ENCODE measurements at places on chromosomes 11 and 22.

- DNase-seq = no peak
These were observed 17.5 kb downstream of the RGL4 start for GRCh38 chr22:23708270-23708669.

DNA sequence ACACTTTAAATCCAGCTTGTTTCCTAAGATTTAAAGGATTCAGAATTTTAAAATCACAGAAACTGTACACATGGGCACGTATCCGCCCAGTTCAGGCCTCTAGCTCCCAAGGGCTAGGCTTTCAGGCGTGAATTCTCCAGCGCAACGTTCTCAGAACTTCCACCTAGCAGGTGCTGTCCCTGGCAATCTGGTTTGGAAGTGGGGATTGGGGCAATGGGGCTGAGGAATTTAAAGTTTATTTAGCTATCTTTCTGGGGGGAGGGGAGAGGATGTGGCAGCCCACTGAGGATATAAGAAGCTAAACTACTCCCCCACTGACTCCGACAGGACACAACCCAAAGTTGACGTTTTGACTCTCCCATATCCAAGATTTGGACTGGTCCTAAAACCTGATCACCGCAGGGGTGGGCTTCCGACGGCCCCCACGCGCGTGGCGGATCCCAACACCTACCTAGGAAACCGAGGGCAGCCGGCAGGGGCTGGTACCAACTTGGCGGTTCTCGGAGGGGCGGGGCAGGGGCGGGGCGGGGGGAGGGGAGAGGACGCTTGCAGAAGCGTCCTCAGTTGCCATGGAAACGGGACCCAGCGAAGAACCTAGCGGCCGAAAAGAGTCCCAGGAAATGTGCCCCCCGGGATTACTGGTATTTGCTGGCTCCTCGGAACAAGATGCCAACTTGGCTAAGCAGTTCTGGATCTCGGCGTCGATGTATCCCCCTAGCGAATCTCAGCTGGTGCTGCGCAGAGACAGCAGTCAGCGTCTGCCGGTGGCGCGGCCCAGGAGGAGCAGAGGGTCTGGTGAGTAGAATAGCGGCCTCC is at the start of gene HOATZ:
Gene HOATZ, plus strand, starts transcription at position 563 of the 816 bp plus-strand sequence. Its CDS starts 7 bp downstream, at position 570.
- DNase-seq = peak; percentile 30

DNA sequence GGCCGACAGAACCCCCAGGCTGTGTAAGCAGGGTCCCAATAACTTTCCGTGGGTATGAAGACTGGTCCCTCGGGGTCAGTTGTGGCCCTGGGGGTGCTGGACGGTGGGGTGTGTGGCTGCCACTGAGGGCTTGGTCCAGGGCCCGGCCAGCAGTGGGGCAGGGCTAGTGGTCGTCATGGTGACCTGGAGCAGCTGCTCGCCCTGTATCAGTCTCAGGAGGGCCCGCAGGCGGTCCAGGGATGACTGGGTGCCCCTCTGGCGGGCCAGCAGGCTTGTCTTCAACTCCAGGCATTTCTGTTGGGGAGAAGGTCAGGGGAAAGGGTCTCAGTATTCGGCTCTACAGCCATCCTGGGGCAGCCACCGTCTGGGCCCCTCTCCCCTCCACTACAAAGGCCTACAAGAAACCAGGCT is 126.8 kb downstream of the PHF21B start:
- DNase-seq = no peak

GRCh38 chr22:36701965-36702621 is 1.5 kb downstream of the CACNG2 start:
- no peak for DNase-seq

- DNase-seq = no peak
These were observed 39.2 kb downstream of the CD6 start for GRCh38 chr11:61010466-61011228.

GRCh38 chr11:96783311-96783710 is 393.5 kb downstream of the JRKL start:
- DNase-seq = no peak

GRCh38 chr11:100638648-100639047 is 48.4 kb upstream of the ARHGAP42 start:
- DNase-seq = peak; percentile 38

DNA sequence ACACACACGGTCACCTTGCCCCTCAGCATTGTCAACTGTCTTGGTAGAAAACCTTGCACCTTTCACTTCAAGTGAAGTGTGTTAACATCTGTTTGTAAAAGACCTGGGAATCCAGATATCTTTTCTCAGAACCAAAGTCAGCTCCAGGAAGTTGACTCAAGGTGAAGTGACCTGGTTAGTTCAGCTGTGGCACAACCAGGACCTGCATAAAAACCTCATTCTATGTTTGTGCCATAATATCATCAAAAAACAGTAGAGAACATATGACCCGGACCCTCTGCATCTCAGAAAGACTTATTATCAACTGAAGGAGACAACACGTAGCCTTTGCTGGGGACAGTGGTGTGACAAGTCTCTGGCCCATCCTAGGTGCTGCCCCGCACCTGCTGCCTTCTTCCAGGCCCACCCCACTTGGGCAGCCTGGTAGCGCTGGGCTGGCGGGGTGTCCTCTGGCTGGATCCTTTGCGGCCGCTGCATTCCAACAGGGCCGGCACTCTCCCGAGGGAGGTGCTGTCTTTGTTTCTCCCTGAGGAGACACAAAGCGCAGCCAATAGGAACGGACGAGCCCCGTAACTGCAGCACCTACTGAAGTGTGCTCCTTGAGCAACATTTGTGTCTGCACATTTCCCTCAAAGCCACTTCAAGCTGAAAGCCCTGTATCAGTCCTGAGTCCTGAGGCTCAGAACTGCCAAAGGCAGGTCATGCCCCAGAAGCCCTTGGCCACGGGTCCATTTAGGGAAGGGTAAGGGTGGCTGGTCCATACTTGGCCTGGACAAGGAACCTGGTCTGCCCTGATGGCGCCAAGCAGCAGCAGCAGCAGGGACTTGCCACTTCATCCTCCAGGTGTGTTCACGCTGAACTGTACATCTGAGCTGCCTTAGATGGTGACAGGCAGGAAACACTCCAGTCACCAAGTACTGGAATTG is 25.2 kb downstream of the LRRC74B start:
- no peak for DNase-seq

GRCh38 chr22:46862418-46863324 is 100.2 kb downstream of the TBC1D22A start:
- no peak for DNase-seq

DNA sequence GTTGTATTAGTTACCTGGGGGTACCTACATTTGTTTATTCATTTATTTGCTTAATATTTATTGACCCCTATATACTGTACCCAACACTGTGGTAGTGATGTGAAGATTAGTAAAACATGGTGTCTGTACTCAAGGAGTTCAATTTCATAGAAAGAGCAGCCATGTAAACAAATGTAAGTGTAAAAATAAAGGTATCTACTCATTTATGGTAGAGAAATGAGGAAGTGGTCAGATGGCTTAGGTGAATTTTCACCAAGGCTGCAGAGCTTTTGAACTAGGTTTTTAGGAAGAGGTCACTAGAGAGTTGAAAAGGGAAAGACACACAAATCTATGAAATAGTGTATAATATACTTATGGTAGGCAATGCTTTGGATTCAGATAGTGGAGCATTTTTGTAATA is 11.1 kb downstream of the CTR9 start:
- no peak for DNase-seq

- DNase-seq = no peak
These were observed 374.5 kb downstream of the CADM1 start for GRCh38 chr11:115129473-115130289.

DNA sequence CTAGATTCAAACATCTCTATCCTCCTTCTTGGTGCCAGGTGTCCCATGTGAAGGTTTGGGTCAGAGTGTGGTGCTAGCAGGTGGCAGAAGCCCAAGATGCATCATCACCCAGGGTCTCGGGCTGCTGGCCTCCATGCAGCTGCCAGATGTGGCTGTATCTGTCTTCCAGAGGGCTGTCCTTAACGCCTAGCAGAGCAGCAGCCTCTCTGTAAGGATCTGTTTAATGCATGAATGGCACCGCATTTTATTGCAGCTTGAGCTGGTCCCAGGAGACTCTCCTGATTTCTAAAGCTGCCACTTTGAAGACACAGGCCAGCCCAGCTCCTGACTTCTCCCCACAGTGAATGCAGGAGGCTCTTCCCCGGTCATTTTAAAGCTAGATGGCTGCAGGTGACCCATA is 26.3 kb downstream of the SLC1A2 start:
- DNase-seq = no peak

DNA sequence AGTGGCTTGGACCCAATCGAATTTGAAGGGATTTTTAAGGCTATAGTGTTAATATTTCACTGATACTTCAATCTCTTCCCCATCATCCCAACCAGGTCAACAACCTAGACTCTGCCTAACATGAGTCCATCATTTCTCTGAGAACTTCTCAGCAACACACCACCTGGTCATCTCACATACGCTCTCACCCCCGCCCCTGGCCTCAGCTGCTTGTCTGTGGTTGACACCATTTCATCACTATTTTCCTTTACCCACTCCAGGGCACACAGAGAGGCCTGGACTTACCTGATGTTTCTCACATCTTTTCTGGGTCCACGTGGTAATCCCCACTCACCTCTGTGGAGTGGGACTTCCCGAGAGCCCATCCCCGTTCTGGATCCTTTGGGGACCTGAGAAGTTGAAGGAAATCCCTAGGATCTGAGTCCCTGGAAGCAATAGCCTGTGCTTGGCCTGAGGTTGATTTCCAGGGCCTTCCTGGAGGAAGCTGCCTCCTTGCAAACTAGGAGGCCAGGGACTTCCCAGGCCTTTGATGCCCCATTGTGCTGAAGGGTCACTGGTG is 3.2 kb downstream of the P2RX3 start:
- no peak for DNase-seq

DNA sequence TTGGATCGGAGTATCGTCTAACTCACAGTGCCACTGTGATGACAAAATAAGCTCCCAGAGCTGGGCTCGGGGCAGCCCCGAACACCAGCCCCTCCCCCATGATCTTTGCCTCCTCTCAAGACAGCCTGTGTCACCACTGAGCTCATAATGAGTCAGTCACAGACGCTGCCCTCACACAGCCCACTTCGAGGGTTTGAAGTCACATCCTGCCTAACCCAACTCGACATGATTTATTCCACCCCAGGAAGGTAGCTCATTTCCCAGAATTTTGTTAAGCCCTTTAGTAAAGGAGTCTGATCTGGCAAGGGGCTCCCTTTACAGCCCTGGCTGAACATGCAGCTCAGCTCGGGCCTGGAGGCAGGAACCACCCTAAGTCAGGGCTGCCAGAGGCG is 22.8 kb downstream of the MYH9 start:
- peak; percentile 94 for DNase-seq

GRCh38 chr22:26406118-26406517 is 22.9 kb upstream of the ASPHD2 start:
- DNase-seq = peak; percentile 7

DNA sequence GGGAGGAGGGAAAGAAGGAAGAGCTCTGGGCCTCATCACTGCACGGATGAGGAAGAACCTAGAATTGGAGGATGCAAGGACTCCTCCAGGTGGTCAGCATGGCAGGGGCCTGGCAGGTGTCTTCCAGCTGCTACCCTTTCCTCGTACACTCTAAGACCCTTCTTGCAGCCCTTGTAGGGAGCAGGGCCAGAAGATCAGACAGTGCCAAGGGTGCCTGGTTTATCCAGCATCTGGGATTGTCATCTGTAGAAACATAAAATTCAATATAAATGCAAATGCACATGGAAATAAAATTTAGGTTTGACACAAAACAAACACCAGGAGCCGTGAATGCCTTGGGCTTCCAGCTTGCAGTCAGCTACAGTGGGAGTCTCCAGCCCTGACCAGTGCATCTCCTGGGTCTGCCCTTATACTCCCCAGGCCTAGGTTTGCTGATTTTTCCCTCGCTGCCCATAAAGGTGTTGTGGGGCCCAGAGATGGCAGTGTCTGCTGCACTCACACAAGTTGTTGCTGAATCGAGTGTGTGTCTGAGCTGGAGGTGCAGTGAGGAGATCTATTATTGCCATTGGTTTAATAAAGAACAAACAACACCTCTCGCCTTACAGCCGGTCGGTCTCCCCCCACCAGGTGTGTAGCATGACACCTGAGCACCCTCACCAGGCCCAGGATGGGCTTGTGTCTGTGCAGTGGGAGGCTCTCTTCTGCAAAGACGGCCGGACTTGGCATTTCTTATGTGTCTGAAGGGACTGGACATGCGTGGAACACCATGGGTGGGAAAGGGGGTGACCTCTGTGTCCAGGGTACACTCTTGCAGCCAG is 87.1 kb downstream of the BCR start:
- DNase-seq = no peak

DNA sequence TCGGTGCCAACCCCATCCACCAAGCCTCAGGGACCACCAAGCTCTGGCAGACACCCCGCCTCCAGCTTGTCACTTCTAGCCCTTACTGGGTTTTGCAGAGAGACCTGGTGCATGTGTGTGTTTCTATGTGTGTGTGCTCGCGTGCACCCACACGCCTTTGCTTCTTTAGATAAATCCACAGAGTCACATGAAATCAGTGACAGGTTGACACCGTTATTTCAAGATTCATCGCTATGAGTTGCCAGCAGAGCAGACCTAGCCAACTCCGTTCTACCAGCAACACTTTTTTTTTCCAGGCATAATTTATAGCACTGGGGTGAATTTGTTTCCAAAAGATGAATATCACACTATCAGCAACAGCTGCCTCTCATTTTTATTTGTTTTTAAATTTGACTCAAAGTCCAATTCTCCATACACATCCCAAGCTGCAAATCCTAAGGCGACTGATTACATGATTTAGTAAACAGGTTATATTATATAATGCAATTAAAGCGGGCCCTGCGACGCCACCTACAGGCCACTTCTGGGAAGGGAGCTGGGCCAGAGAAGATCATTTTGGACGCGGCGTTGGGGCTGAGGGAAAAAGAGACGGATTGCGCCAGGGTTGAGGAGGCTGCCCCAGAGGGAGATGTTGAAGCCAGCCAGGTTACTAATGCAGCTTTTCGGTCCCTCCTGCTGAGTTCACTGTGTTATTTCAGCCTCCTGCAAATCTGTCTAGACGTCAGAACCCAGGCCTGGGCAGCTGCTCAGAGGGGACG is 150.5 kb downstream of the FEZ1 start:
- DNase-seq = peak; percentile 64

DNA sequence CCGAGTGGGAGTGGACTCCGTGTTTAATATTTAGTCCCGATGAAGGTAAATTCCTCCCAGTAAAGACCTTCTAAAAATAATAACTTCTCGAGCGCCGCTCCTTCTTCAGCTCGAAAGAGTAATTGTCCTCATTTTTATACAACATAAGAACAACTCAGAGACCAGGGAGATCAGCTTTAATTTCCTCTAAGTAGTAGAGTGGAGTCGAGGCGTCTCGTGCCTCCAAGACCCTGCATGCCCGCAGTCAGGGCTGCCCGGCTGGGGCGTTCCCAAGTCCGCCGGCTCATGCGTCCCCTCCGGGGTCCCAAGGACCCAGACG is 7.8 kb downstream of the WT1 start:
- DNase-seq = no peak

DNA sequence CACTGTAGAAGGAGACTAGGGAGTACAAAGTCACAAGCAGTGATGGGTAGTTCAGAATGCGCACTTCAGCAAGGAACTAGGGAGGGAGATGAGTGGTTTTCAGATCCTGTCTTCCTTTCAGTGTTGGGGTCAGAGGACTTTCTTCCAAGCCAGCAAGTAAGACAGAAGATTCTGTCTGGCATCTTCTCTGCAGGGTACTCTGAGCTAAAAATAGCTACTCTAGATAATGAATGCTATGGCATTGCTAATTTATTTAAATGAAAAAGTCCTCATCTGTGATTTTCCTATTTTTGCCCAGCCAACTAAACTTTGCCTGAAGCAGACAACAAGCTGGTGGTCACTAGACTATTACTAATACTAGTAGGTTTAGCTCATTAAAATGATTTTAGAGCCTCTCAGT is 18.3 kb upstream of the ARL14EP start:
- no peak for DNase-seq

All from iris pigment epithelial cell (primary cell).